ENCODE measurements at places on chromosomes 4 and X.

DNA sequence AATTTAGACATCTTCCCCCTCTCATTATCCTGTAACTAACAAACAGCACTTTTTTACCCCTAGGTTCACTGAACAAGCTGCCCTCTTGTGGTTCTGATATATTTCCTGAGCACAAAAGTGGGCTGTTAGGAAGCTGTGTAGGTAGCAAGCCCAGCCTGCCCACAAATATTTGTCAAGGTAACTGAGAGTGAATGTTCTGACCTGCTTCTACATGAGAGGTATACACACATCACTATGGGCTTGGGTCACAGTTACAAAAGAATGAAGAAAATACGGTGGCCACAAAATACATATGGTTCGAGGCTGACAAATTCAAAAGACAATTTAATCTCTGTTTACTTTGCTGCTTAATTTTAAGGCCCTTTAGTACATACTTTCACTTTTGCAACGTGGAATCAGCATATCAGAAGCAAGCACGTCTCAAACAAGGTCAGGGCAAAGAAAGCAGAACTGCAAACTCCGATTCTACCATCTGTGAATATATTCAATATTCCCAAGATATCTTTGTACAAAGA is 78.7 kb downstream of the RBM47 start:
- DNase-seq, result no peak

GRCh38 chrX:47489507-47490275 is 6.7 kb upstream of the ZNF41 start:
- no peak for DNase-seq

DNA sequence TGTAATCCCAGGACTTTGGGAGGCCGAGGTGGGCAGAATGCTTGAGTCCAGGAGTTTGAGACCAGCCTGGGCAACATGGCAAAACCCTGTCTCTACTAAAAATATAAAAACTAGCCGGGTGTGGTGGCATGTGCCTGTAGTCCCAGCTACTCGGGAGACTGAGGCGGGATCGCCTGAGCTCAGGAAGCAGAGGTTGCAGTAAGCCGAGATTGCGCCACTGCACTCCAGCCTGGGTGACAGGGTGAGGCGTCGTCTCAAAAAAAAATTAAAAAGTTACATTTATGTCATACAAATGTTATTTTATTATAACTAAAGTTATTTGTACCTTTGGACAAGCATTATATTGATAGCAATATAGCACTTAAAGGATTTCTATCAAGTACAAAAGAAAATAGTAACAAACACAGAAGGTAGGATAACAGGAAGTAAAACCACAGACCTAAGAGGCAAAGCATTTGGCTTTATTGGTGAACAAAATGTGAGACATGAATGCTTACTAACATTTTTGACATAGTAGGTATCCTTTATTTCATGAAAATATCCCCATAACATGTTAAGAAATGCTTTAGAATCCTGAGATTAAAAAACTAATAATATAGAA is 51.5 kb downstream of the TMEM165 start:
- no peak for DNase-seq

DNA sequence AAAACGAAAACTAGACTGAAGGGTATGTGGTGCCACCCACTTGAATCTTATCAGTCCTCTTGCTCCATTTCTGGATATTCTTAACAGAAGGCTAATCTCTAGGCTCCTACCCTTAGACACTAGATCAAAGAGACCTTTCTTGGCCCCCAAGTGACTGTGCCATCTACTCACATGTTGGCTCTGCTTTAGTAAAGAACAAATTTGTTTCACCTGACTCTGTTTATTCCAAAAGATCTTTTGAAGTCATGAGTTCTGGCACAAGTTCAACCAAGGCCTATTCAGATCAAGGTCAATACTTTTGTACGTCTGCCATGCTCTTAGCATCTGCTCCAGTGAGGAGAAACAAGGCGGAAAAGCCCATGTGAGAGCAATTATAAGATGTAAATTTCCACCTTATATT is 37.3 kb downstream of the MAGEB17 start:
- DNase-seq, result no peak

DNA sequence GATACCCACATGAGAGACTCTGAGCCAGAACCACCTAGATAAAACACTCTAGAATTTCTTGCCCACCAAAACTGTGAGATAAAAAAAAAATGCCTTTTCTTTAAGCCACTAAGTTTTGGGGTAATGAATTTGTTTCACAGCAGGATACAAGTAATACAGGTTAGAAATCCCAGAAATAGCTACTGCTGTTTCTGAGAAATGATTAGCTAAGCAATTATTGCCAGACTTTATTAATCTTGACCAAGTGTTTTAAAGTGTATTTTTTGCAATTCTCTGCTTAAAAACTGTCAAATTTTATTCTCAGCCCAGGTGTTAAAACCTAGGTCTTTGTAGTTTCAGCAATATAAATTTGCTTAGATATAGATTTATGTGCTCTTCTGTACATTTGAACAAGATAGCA is 58.6 kb upstream of the CAPN6 start:
- no peak for DNase-seq

GRCh38 chrX:105191878-105192277 is 28.6 kb downstream of the TEX13A start:
- no peak for DNase-seq

DNA sequence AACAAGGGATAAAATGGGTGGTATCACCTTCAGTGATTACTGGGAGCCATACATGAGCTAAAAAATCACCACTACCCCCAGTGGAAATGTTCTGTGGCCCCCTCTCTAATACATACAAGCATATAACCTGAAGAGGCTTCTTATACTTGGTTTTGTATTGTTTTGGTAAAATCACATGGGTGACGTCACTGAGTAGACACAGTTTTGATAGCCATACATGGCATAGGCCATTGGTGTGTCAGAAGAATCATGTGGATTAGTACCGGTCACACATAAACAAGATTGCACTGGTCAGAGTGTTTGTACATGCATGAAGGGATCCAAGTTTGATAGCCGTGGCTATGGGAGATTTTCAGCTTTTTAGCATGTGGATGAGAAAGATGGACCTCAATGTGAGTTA is 131.9 kb upstream of the RADX start:
- no peak for DNase-seq

GRCh38 chrX:128142745-128143144 is 90.5 kb upstream of the ACTRT1 start:
- no peak for DNase-seq

DNA sequence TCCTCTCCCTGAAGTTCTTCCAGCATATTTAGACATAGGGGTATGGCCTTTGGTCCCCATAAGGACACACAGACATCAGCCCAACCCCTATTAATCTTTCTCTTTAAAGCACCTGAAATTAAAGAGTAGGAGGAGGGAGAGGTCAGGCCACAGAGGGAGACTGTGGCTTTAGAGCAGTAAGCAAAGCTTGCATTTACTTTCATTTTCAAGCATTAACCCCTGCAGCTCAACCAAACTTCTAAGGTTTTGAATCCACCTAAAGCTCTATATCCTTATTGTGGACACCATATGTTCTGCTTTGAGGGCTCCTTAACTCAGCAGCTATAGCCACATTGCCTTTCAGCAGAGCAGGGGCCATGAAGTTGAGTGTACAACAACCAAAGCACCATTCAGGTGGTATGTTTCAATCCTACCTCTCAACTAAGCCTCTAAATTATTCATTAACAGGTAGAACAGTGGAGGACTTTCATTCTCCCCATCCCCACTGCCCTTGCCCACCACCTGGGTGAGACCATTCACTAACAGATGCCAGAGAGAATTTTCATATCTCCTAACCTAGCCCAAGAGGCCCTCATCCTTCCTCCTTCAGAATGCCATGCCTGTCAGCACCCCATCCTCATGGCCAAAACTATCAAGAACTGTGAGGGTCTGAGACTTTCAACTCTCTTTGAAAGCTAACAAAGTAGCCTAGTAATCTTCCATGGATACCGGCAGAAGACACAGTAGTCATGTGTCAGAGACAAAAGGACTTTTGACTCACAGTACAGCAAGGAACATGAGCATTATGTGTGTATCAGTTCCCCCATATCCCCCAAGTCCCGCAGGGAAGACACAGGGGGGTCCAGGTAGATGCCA is 20.8 kb downstream of the LIN54 start:
- DNase-seq, result no peak

DNA sequence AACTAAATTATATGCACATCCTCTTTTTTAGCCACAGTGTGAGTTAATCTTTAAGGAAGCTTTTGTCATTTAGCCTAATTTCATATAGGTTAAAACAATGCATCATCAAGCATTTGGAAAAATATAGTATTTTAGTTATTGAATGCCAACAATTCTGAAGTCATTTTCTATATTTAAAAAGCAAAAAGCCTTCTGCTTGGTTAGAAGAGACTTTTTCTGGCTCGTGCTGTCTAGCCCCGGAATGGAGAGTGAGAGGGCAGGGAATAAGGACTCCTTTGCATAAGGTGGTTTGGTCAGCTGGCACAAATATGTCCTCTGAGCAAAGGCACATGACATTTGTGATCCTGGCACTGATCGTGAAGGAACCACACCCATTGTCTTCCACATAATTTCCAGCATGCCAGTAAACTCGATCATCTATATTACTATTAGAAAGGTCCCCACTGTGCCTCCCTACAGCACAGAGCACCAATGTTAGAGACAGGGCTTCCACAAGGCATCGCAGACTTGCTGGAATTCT is 393.7 kb upstream of the INTU start:
- no peak for DNase-seq

GRCh38 chr4:122689972-122690371 is 42.5 kb upstream of the BBS12 start:
- DNase-seq, result no peak

GRCh38 chr4:88098993-88099752 is 59.3 kb downstream of the ABCG2 start:
- DNase-seq, result no peak

All from stimulated activated CD8-positive, alpha-beta memory T cell treated with anti-CD3 and anti-CD28 coated beads, Interleukin-4, amount 100 ng/mL, for 4 hours (primary cell).